ENCODE measurements at places on chromosomes 5 and 9.

DNA sequence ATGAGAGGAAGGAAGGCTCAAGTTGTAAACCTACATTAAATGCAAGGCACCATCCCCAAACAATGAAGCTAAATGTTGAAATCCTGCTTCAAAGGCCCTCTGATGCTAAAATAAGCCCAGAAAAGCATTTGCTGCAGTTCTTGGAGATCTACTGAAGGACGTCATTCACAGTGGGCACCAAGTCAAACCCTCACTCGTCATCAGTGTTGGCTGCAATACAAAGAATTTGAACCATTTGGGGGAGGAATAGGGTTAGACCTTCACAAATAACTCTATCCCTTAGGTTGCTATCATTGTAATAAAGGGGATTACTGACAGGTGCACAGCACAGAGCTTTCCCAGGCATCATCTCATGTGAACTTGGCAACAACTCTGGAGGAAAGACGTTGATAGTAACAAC is 9.3 kb upstream of the MEGF9 start:
- DNase-seq, result no peak

- DNase-seq, result no peak
Measured at GRCh38 chr5:77709993-77710685, 66.0 kb downstream of the TBCA start.

GRCh38 chr5:172005708-172006320 is 624 bp downstream of the FBXW11 start:
- no peak for DNase-seq

- DNase-seq, result no peak
Measured at GRCh38 chr5:172150514-172151425, 37.3 kb downstream of the STK10 start.

- DNase-seq, result no peak
Measured at GRCh38 chr5:72205431-72206009, 98.2 kb downstream of the MAP1B start.

- no peak for DNase-seq
Measured at GRCh38 chr5:142262683-142263082, 62.1 kb downstream of the SPRY4 start.

GRCh38 chr5:6261668-6262067 is 116.7 kb downstream of the MED10 start:
- no peak for DNase-seq

DNA sequence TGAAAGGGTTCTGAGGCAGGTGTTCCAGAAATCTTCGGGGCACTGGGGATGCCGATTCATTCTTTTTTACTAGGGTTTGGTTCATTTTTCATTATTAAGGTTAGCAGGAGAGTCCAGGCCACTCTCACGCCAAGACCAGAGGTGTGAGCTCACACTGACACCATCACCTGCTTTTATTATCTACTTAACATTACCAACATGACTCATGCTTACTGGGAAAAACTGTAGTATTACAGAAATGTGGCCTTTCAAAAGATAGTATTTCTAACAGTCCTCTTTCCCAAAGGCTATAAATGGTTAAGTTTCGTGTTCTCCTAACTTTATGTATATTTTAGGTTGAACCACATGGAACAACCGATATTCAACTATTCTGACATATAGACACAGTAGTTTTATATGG is 222.1 kb downstream of the ROR2 start:
- DNase-seq, result no peak

GRCh38 chr5:171422902-171423663 is 3.6 kb downstream of the FGF18 start:
- no peak for DNase-seq

DNA sequence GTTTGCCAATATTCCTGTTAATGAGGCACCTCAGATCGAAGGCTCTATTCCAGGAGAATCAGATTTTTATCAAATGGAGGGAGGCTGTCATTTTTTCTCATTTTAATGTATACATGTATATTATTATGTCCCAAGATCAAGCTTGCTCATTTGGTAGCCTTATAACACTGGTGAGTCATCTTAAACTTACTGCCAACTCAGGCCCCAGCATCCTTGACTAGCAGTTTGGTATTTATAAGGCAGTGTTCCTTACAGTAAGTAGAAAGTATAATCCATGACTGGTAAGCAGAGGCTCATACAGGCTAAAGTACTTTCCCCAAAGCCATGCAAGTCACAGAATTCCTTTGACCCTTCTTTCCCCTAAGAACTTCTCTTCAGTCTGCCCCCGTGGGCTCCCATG is 90.7 kb upstream of the NR3C1 start:
- DNase-seq, result no peak

DNA sequence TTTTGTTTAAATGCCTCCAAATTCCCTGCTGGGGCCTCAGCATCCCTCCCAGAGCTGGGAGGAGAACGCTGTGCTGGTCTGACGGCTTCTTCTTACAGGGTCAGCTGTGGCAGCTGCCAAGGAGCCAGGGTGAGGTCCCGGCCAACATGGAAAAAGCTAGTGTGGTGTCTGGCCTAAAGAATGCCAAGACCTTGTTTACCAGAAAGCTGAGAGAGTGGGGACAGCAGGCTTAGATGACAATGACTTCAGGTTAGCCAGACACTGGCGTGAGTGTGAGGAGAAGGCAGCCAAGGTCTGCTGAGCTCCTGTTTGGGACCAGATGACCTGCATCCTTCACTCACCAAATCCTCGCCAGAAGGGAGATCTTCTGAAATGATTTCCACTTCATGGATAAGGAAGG is 112.5 kb downstream of the CRB2 start:
- no peak for DNase-seq

DNA sequence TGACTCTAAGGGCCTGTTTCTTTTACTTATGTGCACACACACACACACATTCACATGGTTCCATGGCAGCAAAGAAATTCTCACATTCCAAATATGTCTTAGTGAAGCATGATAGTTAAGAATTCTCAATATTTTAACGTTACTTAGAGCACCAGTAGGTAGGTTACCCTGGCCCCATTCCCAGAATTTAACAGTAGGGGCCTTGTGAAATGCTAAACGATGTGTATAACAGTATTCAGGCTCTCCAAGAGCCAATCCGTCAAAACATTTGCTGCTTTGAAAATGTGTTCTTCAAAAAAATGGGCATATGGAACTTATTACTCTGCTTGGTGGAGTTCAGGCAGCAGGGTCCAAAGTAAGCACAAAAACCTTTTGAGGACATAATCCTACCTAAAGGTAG is 93.7 kb upstream of the DAB2 start:
- no peak for DNase-seq

DNA sequence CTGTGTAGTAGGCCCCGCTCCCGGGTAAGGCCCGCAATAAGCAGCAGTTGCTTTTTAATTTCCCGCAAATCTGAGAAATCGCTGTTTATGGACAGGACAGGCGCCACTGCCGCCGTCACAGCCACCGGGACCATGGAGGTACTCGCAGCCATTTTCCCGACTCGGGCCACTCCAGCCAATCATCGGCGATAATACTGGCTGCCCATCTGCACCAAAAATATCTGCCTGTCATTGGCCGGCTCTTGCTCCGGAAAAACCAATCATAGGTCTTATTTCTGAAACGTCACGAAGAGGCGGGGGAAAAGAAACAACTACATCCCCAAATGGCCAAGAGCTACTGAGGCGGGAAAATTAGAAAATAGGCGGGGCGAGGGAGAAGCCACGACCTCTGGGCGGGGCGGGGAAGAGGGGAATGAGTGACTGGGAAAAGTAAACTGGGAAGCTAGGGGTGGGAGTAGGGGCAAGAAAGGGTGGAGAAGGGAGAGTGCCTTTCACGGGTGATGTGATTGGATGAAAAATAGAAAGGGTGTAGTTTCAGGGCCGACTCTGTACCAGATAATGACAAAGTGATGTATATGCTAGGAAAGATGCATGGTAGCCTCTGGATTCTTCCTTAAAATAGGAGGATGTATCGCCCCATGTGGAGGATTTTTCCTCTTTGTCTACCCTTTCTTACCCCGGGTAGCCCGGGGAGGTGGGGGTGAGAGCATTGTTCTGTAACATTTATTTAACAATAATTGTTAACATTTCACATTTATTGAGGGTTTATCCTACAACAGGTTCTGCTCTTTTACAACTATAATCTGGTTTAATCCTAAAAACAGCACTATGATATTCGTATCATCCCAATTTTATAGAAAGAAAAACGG is at the start of gene CDC23:
CDC23 (minus strand) TSS at position 163 of the 869 bp plus-strand sequence; CDS start at position 152, 11 bp downstream.
- DNase-seq, result peak; percentile 98

DNA sequence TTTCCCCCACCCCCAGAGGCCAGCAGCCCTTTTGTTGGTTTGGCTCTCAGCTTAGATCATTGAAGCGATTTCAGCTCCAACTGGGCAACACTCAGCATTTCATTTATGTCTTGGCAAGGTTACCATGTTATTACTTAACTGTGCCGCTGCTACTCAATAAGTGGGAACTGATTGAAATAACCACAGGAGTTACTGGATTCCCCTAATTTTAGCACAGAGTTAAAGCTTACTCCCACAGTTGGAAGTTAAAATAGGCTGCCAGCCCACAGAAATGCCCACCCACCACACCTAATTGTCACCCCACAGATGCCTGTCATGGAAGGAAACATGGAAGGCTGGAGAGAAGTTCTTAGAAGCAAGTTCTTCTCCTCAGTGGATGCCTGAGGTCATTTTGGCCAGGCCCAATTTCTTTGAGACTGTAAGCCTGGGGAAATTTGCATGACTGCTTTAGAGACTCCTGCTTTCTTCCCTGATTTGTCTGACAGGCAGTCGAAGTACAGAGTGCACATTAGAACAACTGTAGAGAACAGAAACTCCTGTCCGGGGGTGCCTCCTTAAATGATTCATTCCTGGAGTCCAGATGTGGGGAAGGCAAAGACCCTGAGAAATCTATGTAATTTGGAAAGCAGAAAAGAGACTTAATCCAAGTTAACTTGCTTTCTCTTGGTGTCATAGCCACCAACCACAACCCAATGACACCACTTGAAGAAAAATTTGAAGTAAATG is 370.0 kb downstream of the ZSWIM6 start:
- no peak for DNase-seq

DNA sequence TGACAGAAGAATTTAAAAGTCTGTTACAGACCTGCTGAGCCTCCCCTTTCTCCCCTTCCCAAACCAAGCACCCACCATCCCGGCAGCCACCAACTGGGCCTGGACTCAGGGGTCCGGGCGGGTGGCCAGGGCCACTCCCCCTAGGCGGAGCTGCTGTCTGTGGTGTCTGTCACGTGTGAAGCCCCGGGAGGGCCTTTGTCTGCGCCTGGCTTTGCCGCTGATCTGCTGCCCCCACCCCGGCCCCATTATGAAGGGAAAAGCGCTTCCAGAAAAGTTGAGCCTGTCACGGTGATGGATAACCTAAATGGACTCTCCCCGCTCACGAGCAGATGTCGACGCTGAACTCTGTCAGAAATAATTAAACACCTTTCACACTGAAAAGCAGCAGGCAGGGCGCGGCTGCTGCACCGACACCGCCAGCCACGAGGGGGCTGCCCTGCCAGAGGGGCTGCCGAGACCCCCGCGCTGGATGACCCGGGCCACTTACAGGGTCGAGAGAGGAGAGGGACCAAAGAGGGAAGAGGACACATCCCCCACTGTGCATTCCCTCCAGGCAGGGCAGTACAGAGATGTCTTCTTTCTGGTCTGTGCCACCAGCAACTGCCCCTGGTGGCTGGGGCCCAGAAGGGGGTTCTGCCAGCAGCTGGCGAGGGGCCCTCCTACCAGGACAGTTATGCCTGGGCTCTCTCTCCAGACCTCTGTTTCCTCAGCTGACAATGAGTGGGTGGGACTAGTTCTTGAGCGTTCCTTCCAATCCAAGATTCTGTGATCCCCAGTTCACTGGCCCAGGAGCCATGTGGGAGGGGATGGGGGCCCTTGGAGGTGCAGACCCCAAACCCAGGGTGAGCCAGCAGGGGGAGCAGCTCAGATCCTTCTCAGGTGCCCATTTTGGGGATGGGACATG is 36.0 kb upstream of the BARHL1 start:
- DNase-seq, result peak; percentile 56

GRCh38 chr9:132768932-132769905 is 99.0 kb downstream of the GTF3C4 start:
- DNase-seq, result peak; percentile 37
